Cardiac septum (tissue), 1 donor: ENCODE measurements at places on chromosomes 12 and 14. TPM values are rescaled to one million over a fixed set of nuclear protein-coding genes. Genes with fewer than 3 reads are reported as not detected.

- DNase-seq: no peak
These were observed 41.2 kb downstream of the BEGAIN start for GRCh38 chr14:100546051-100546443.

GRCh38 chr14:32137313-32137712 lies 60.2 kb downstream of the ARHGAP5 start:
- DNase-seq: no peak

- no peak for DNase-seq
These were observed 5.8 kb upstream of the SLC48A1 start for GRCh38 chr12:47767216-47767724.

DNA sequence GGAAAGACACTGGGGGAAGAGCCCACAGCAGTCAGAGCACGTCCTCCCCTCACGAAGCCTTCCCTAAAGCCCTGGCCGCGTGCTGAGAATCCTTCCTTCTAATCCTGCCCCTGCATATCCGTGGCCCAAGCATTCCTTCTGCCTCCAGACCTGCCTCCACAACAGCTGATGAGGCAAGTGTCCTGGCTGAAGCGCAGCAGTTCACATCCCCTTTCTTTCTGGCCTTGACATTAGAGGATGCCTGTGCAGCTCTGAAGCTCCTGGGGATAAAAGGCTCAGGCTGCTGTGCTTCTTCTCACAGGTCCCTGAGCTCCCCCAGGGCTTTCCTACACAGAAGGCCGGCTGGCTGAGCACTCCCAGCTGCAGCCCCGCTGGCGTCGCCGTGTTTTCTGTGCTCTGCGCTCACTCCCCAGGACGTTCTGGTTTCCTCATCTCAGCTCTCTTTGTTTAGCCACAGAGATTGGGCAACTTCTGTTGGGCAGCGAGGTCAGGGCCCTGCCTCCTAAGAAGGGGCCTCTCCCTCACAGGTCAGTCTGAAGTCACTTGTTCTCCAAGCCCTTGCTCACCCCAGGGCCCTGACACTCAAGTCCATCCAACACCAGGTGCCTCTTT lies 45.8 kb downstream of the NINJ2 start:
- peak; percentile 90 for DNase-seq

GRCh38 chr14:69376439-69376838 lies 21.7 kb downstream of the ERH start:
- DNase-seq: no peak

- no peak for DNase-seq
These were observed 42.0 kb upstream of the TSPAN9 start for GRCh38 chr12:3035171-3035570.

GRCh38 chr14:101133068-101133467 lies 229.5 kb upstream of the RTL1 start:
- DNase-seq: peak; percentile 58

GRCh38 chr14:100703386-100704220 lies 23.1 kb upstream of the DLK1 start:
- DNase-seq: no peak

- no peak for DNase-seq
These were observed 284.9 kb downstream of the RAD51B start for GRCh38 chr14:68104518-68104917.

DNA sequence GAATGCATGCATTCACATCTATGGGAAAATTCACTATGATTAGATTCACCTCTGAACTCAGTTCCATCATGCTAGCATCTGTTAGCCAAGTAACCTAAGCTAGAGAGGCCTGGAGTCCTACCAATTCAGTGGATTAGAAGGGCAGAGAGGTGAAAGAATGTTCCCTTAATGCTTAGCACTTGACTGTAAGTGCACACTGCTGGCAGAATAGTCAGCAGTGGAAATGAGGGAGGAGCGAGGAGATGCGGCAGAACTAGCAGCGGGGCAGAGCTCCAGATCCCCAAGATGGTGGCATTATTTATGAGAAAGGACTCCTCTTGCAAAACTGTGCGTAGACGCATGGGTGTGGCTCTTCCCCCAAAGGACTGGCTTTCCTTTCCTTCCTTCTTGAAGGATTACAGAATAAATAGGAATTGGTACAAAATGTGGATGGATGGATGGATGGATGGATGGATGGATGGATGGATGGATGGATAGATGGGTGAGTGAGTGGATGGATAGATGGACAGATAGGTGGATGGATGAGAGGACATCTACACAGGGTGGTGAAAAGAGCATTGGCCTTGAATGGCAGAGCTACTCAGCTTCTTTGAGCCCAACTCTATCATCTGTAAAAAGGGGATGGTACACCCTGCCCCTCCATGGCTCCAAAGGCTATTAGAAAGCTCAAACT lies 227.2 kb downstream of the CHST11 start:
- DNase-seq: no peak

DNA sequence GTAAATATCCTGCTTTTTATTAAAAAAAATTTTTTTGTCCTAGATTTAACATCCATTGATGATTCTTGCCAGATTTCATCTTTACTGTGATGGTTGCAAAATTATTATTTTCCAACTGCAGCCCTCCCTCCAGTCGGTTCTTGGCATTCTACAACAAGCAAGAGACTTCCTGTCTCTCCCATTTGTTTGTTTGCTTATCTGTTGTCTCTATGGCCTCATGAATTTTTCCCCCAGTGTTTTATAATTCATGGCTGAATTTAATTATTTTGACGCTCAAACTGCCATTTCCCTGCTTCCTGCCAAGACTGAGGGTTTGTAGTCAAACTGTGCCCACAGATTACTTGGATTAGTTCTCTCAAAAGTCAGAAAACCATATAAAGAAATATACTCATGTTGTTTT lies 25.9 kb downstream of the CGRRF1 start:
- DNase-seq: no peak

GRCh38 chr12:43789941-43790340 lies 16.2 kb downstream of the TWF1 start:
- no peak for DNase-seq

- no peak for DNase-seq
These were observed 18.3 kb downstream of the KCTD10 start for GRCh38 chr12:109458771-109459208.

- DNase-seq: no peak
These were observed 3.7 kb upstream of the SLC35F4 start for GRCh38 chr14:57869617-57870016.

DNA sequence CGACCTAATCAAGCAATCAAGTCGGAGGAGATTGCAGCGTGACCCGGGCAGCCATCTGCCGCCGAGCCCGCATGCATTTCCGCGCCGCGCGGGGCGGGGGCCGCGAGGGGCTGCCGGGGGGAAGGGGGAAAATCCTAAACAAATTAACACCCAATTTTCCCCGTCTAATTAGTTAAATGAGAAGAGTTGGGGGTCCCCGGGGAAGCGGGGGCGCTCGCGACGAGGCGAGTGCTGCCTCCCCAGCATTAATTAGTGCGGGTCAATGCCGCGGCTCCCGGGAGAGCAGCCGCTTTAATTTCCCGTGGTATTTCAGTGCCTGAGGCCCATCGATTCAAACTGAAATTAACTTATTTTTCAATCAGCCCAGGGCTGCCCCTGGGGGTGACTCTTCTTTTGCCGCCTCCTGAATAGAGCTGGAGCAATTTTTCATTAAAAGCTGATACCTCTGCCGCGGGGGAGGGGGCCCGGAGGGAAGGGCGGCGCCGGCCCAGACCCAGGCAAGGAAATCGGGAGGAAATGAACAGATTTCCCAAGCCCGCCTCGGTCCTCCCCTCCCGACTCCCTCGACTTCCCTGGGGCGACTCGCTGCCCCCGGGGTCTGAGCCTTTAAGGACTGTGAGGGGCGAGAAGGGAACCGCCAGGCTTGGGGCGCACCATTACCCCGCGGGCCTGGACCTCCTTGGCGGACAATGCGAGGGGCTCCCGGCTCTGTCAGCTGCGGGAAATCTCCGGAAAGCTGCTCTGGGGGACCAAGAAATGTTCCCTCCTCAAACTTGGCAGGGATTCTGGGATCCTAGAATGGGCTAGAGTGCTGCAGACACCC lies 18.9 kb downstream of the VSX2 start:
- DNase-seq: no peak

DNA sequence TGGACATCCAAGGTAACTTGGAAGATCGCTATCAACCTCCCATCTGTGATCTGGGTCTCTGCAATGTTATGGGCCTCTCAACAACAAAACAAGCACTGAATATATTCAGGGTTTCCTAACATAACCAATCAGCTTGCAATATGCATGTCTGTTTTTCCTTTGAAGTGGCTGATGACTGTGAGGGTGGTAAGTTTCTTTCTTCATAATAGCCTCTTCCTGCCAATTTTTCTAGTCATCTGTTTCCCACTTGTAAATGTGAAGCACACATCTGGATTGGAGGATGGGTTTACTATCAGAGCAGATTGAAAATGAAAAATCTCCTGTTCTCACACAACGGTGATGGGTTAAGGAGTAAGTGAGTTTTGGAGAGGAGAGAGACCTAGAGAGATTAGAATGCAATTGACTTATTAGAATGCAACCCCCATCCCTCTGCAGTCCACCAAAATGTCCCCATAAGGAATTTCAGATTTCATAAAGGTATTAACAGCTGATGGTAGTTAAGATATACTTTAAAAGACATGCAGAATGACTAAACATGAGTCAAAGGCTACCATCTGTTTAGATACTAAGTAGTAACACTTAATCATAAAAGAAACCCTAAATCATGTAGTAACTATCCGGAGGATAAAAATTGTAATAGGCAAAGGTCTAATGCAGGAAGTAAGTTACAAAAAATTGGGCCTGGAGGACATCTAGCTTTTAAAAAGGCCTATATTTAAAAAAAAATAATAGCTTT lies 58.4 kb upstream of the SAV1 start:
- no peak for DNase-seq

GRCh38 chr12:29455087-29455486 lies 42.4 kb downstream of the OVCH1 start:
- DNase-seq: no peak

DNA sequence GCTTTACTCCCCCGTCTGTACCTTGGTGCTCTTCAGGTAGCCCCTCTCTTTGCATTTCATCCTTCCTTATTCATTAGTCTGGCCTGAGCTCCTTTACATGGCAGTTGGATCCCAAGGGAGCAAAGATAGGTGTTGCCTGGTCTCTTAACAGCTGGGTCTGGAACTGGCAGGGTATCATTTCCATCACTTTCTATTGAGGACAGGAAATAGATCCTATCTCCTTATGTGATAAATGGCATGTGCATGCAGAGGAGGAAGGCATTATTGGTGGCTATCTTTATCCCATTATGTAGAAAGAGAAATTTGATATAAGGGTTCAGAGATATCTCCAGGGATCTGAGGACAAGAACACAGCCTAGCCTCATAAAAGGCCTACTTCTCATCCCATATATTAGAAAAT lies 54.6 kb upstream of the OAS1 start:
- DNase-seq: no peak

GRCh38 chr14:100448376-100448775 lies 125.2 kb downstream of the SLC25A47 start:
- no peak for DNase-seq

DNA sequence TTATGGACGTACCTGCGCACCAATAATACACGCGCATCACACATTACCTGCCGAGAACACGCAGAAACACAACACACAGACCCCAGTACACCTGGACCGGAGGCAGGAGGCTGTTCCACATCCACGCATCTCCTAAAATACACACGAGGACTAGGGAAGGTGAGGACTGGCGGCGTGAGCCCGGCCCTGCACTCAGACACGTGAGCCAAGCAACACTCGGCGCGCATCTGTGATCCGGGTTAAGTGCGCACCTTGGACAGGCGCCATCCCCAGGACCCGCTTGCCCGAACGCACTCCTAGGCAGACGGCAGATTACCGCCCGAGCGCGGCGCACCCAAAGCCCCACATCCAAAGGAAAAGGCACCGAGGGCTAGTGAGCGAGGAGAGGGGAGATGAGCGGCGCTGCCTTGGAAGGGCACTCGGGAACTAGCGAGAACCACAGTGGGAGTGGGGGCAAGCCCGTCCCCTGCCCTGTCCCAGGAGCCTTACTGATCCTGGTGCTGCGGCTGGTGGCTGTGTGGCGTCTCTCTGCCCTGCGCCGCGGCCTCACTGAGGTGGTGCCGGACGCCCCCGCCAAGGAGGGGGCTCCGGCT lies 417 bp downstream of the GLS2 start:
- no peak for DNase-seq

GRCh38 chr12:23751641-23752040 lies 197.8 kb downstream of the SOX5 start:
- DNase-seq: no peak

GRCh38 chr14:71143381-71144290 lies 236.4 kb downstream of the PCNX1 start:
- no peak for DNase-seq

DNA sequence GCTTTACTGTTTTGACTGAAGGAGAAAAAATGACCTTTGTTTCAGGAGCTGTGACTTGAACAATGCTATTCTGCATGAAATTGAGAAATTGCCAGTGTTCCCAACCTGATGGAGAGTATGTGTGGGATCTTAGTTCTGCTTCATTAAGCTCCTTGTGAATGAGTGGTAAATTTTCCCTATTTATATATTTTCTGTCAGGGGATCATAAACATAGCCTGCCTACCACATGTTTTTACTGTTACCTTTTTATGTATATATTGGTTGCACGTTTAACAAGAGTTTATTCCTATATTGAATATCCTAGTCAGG lies 271.7 kb downstream of the PDZRN4 start:
- DNase-seq: no peak

DNA sequence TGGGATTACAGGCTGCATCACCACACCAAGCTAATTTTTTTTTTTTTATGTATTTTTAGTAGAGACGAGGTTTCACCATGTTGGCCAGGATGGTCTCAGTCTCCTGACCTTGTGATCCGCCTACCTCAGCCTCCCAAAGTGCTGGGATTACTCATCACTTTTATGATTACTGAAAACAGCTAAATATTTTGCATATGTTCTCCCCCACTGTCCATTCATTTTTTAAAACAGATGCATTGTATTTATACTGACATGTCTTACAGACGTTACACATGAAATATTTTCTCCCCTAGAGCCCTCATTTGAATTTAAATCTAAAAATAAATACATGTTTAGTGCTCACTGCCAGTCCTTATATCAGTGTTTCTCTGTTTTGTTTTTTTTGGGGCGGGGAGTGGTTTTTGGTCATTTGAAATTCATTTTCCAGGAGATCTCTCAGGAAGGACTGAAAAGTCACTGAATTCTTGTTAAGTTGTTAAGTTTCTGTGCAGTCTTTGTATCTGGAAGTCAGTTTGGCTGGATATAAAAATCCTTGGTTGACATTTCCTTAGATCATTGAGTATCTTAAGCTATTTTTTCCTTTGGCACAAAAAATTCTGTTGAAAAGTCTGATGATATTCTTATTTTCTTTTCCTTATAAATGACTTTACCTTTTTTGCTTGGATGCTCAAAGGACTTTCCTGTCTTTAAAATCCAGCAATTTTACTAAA lies 9.4 kb downstream of the FBXO21 start:
- no peak for DNase-seq

GRCh38 chr14:68593806-68594536 lies 198.9 kb downstream of the ZFP36L1 start:
- no peak for DNase-seq

The PROX2 gene
- total RNA-seq: not detected

The TSHR gene
- not detected for total RNA-seq

The RNASE1 gene
- 171 TPM for total RNA-seq

The HCAR2 gene
- 0.59 TPM for total RNA-seq

The RNASE7 gene
- not detected for total RNA-seq

The DCN gene
- total RNA-seq: 480 TPM

The RPL10L gene
- not detected for total RNA-seq

The FGF23 gene
- total RNA-seq: 0.46 TPM

The RAD9B gene
- total RNA-seq: 0.65 TPM

The KCNJ8 gene
- total RNA-seq: 38.0 TPM
